ENCODE measurements at places on chromosomes 11 and 22.

GRCh38 chr11:45920531-45921477 is 1.7 kb upstream of the LARGE2 start:
- H3K4me3 ChIP-seq, result peak overlapping the region; percentile 97
- H3K27me3 ChIP-seq, result no peaks in the 10 kb centered on the region
- peak overlapping the region; percentile 94 for H3K27ac ChIP-seq

DNA sequence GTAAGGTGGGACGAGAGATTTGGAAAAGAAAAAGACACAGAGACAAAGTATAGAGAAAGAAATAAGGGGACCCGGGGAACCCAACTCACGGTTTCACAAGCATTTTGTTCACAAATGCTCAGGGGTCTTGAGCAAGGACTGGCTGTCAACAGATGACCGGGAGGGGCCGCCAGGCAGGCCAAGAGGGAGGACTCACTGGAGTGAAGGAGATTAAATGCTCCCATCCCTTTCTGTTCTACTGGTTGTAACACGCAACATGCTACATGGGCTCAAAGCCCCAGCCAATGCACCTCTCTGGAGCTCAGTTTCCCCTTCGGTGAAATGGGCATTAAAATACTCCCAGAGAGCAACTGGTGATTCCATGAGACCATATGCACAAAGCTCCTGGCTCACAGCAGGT is 13.4 kb downstream of the SHANK2 start:
- H3K27me3 ChIP-seq, result peaks cover 38% of the 10 kb centered on the region
- DNase-seq, result no peak
- H3K27ac ChIP-seq, result no peak overlapping the region
- H3K36me3 ChIP-seq, result no peaks in the 10 kb centered on the region

DNA sequence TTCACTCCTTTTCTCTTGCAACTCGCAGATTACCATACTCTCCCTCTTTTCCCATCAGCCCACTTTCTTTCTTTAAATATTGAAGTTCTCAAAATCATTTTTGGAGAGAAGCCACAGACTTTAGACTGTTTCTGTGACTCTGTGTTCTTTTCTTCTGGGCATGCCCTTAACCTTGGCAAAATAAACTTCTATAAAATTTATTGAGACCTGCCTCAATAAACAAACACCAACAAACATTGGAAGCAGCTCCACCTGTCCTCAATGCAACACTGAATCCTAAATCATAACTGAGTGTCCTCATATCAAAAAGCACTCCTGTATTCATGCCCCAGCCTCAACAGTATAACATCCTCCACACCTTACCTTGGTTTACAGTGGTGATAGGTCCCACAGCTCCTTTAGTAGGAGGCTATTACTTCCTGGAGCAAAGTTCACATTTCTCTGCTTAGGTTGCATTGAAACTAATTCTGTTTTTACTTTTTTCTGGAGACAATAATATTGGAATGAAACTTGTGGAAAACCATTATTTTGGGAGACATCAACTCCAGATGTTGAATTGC is 320.0 kb upstream of the LRRC4C start:
- no peaks in the 10 kb centered on the region for H3K27me3 ChIP-seq
- H3K4me3 ChIP-seq, result no peak overlapping the region
- H3K27ac ChIP-seq, result no peak overlapping the region
- no peak for DNase-seq
- no peaks in the 10 kb centered on the region for H3K4me1 ChIP-seq

DNA sequence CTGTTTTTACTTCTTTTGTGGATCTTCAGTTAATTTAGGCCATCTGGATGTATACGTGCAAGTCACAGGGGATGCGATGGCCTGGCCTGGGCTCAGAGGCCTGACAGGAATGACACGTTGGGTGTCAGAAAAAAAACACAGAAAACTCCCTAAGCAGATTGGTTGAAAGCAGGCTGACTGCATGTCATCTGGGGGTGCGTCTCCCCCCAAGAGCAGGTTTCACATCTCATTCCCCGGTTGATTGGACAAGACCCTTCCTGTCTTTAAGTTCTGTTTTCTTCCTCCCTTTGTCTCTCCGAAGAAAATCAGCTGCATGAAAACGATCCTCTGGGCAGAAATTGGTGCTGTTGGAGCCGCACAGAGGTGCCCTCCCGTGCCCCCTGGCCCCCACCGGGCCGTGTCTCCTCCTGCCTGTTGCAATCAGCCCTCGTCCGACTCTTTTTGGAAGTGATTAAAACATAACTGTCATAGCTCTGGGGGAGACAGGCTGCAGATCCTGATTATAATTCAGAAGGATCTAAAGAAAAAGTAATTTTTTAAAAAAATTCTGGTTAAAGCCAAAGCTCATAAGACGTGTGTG is 71.8 kb upstream of the PARVG start:
- peaks cover 25% of the 10 kb centered on the region for H3K4me1 ChIP-seq
- H3K4me3 ChIP-seq, result no peak overlapping the region
- peak; percentile 31 for DNase-seq
- H3K36me3 ChIP-seq, result peaks cover 15% of the 10 kb centered on the region
- peak overlapping the region; percentile 92 for H3K27ac ChIP-seq

GRCh38 chr22:38236786-38237185 is 35.0 kb downstream of the MAFF start:
- H3K36me3 ChIP-seq, result no peaks in the 10 kb centered on the region
- DNase-seq, result no peak
- H3K27me3 ChIP-seq, result no peaks in the 10 kb centered on the region
- no peak overlapping the region for H3K4me3 ChIP-seq
- no peaks in the 10 kb centered on the region for H3K4me1 ChIP-seq

GRCh38 chr11:27912916-27913315 is 195.0 kb downstream of the KIF18A start:
- no peak for DNase-seq
- no peak overlapping the region for H3K27ac ChIP-seq
- H3K4me1 ChIP-seq, result no peaks in the 10 kb centered on the region
- H3K4me3 ChIP-seq, result no peak overlapping the region
- no peaks in the 10 kb centered on the region for H3K36me3 ChIP-seq

- H3K27ac ChIP-seq, result no peak overlapping the region
- no peaks in the 10 kb centered on the region for H3K27me3 ChIP-seq
- no peak overlapping the region for H3K4me3 ChIP-seq
- H3K36me3 ChIP-seq, result no peaks in the 10 kb centered on the region
These were observed 930.7 kb downstream of the BRD1 start for GRCh38 chr22:48896766-48897644.

- no peak overlapping the region for H3K4me3 ChIP-seq
These were observed 54.0 kb downstream of the MIAT start for GRCh38 chr22:26711205-26711963.
